ENCODE measurements at places on chromosomes 7 and 10.
A peak's percentile ranks its signal among the peaks of the same experiment; 100 is the strongest.

DNA sequence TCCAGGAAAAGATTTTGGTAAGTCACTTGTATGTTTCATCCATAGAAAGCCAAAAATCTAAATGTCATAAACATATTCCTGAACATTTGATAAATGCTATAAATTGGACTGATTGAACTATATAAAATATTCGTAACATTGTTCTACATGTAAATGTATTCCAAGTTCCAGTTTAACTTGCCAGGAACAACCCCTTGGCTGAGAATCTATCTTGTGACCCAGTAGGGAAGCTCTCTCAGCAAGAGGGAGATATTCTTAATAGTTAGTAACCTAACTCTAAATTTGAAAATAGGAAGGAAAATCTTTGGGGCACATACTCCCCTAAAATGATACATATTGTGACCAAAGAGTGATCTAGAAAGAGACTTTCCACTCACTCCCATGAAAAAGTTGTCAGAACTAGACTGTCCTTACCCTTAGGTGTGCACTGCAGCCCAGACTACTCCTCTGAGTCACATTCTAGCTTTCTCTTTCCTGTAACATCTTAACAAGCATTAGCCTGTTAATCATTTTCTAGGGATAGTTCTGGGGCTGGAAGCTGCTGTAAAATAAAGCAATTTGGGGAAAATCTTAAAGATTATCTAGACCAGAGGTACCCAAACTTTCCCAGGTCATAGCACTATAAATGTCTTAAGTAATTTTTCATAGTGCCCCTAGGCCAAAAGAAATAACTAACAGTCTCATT lies 73.7 kb upstream of the SKAP2 start:
- no peak for DNase-seq

DNA sequence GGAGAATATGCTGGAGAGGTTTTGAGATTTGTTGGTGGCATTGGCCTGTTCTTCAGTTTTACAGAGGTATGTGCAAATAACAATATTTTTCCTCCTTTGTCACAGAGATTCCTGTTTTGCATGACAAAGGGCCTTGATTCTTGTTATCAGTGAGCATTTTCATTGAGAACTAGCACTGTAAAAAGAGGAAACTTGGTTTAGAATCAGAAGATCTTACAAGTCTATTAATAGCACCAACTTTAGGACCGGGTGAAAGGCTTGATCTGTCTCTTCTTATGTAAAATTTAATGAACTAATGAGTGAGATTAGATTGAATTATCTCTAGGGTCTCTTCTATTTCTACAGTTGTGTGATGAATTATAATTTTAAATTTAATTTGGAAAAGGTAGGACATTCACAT lies 25.5 kb downstream of the TSPAN13 start:
- DNase-seq, result no peak

DNA sequence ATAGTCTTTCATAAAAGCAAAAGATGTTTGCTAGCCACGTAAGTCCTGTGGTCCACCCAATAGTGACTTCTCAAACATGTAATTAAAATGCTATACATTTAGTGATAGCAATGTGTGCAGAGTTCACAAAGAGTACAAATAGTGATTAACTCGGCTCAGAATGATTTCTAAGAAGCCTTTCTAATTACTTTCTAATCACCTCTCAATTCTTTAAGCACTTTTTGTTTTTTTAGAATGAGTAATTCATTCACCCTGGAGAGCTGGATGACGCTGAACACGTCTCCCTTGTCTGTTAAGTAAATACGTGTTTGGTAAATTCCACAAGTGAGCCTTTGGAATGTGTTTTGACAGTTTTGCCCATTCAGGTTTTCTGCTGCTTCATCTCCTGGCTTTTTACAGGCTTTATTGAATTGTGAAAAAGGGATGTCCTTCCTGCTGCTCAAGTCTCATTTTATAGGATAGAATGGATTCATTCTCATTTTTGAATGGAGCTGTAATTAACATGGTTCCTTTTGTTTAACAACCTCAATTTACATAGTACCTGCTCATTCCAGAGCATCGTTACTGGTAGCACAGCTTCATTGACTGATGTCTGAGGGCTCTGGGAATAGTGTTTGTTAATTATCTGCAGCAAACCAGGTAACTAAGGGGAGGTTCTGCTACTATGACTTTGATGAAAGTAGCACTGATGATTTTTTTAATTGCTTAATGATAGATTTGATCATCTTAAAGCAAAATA lies 212.1 kb downstream of the VTI1A start:
- peak; percentile 29 for DNase-seq

- no peak for DNase-seq
Observed at GRCh38 chr7:128917122-128917521, 6.6 kb upstream of the KCP start.

- no peak for DNase-seq
Observed at GRCh38 chr7:22127835-22128527, 182.3 kb upstream of the CDCA7L start.

DNA sequence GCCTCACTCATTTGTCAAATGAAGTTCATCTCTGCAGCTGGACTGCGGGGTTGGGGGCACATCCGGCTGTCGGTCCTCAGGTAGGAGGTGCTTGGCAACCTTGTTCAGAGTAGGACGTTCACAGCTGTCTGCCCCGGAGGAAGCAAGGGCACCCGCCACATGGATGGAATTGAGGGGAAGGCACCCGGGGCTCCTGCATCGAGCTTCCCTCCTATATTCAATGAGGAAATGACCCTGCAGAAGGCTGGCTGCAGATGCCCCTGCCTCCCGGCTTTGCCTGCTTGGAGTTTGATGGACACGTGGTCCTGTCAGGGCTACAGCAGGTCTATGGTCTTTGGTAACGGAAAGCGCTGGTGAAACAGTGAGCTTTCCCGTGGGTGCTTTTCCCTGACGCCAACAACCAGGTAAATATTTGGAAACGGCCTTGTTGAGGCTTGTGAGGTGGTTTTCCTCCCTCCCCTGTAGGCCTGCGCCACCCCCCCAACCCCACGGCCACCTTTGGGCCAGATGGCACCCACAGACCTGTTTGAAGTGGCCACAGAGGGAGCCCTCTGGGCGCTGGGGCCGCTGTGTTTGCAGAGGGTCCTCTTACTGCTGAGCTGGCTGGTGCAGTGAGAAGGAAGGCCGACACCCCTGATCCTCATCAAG lies 32.9 kb downstream of the HTRA1 start:
- DNase-seq, result no peak

- peak; percentile 77 for DNase-seq
Observed at GRCh38 chr7:11540271-11540761, 291.7 kb downstream of the THSD7A start.

GRCh38 chr10:42933448-42934340 lies 143.2 kb upstream of the RET start:
- peak; percentile 66 for DNase-seq

GRCh38 chr7:34523226-34523918 lies 134.6 kb upstream of the NPSR1 start:
- DNase-seq, result no peak

DNA sequence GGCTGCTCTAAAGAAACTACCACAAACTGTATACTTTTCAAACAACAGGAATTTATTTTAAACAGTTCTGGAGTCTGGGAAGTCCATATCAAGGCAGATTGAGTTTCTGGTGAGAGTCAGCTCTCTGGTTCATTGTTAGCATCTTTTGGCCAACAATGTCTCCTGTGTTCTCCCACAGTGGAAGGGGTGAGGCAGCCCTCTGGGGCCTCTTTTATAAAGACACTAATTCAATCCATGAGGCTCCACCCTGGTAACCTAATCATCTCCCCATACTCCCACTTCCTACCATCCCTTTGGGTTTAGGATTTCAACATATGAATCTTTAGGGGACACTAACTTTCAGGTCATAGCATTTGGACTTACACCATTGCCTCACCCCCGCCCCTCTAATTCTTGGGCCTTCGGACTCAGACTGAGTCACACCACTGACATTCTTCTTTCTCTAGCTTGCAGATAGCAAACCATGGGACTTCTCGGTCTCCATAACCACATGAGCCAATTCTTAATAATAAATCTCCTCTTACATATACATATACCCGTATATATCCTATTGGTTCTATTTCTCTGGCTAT lies 64.3 kb upstream of the ANTXRL start:
- DNase-seq, result no peak

DNA sequence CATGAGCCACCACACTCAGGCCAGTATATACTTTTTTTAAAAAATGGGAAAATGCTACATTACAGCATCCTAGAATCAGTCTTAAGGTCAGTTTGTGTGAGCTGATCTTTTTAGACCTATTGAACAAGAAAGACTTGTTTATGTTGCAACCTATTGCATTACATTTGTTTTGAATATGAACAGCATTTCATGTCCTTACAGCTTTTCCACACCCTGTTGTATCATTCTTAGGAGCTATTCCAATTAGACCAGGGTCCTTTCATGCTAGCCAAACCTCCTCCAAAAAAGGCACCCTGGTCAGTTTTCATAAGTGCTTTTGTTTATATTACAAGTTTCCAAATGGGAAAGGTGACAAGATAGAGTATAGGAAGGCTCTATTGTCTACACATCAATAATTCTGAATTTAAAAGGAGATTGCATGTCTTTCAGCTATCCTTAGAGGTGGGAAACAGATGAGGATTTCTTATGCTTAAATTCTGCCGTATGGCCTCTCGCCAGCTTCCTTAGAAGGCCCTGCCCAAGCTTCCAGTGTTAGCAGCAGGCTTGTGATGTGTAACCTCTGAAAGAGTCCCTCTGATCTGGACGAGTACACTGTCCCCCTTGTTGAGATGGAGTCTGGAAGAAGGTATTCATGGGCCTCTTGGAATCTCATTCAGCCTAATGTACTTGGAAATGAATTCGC lies 171.9 kb downstream of the OTUD1 start:
- DNase-seq, result peak; percentile 43

- DNase-seq, result no peak
Observed at GRCh38 chr7:107284911-107285479, 116.2 kb downstream of the HBP1 start.

GRCh38 chr10:131834152-131834810 lies 66.5 kb upstream of the PPP2R2D start:
- DNase-seq, result no peak

DNA sequence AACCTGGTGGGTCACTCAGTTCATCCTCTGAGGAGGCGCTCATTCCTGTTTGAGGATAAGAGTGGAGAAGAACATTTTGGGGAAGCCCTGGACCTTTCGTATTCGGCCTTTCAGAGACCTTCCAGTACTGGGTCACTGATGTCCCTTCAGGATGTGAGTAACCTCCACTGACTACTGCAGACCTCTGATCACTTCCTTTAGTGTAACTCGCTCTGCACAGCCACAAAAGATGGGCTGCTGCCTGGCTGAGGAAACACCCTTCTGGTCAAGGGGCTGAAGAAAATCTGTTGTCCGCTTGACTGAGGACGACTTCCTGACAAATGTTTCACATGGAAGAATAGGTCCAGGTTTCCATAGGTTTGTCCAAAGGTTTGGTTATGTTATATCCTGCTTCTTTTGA lies 15.9 kb upstream of the TBXAS1 start:
- DNase-seq, result no peak

- no peak for DNase-seq
Observed at GRCh38 chr10:85570871-85571270, 795.7 kb downstream of the GRID1 start.

- no peak for DNase-seq
Observed at GRCh38 chr7:17313194-17313593, 14.7 kb downstream of the AHR start.

- DNase-seq, result peak; percentile 95
Observed at GRCh38 chr7:105581066-105581811, at the start of gene EFCAB10. EFCAB10 (minus strand) TSS chr7:105581493; CDS start chr7:105581463, 30 bp downstream.

- no peak for DNase-seq
Observed at GRCh38 chr7:158323741-158324396, 263.8 kb downstream of the PTPRN2 start.

- no peak for DNase-seq
Observed at GRCh38 chr10:122178655-122179054, 92.4 kb upstream of the BTBD16 start.

DNA sequence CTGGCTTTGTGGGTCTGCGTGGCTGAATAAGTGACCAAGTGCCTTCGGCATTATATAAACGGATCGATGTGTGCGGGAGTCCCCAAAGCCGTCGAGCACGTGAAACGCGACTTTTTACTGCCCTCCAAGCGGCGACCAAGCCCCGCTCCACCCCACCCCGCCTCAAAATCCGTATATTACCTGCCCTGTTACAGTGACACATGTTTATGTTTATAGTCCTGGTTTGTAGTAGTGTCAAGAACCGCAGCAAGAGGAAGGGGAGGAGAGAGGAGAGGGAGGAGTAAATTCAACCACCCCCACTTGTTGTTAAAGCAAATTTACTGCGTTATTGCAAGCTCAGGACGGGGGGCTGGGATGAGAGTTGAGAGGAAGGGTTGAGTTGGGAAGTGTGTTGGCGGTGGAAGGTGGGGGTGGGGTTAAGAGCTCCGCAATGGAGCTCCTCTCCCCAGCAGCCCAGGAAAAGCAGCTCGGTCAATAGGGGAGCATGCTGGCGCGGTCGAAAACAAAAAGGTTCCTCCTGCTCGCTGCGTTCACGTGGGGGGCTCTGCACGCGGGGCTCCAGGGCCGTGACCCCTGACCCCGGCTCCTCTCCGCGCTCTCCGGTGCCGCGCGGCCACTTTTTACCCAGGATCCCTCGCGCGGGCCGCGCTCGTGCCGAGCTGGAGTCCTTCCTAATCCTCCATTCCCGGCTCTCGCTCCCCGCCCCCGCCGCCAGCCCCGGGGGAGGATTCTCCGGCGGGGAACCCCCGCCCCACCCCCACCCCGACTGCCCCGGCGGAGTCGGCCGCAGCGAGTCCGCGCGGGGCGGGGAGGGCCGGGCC lies at the start of gene SKIDA1:
SKIDA1 (minus strand) TSS at position 316 of the 821 bp plus-strand sequence. CDS start 7,860 bp downstream, outside the sequence.
- peak; percentile 97 for DNase-seq

GRCh38 chr7:154928136-154929005 lies 74.6 kb downstream of the PAXIP1 start:
- peak; percentile 91 for DNase-seq

- DNase-seq, result no peak
Observed at GRCh38 chr10:120495226-120496009, 38.4 kb downstream of the PLPP4 start.

DNA sequence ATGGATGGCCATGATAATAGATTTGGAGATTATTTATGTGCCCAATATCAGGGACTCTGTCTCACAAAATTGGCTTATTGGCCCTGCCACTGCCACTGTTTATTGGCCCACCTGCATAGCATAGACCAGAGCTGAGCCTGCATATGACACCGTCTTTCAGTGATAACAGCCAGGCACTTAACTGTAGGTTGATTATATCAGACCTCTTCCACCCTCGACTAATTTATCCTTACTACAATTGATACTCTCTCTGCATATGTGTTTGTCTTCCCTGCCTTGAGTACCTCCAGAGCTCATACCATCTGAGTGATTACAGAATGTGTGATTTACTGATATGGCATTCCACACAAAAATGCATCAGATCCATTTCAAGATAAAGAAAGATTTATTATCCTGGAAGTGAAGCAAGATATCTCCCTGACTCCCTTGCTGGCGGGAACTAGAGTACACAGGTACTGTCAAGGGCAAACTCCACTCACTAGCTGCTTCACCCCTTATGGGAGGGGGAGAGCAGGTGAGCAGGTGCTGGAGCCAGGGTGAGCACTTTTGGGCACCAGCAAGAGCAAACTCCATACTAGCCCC lies 13.1 kb upstream of the SAMD9L start:
- DNase-seq, result no peak

All from eye (tissue), 1 donor.